Left renal cortex interstitium (tissue), 4 donors: ENCODE measurements at places on chromosomes 6 and 20.

- no peak for DNase-seq
Observed at GRCh38 chr20:51749674-51750036, 18.5 kb downstream of the ATP9A start.

DNA sequence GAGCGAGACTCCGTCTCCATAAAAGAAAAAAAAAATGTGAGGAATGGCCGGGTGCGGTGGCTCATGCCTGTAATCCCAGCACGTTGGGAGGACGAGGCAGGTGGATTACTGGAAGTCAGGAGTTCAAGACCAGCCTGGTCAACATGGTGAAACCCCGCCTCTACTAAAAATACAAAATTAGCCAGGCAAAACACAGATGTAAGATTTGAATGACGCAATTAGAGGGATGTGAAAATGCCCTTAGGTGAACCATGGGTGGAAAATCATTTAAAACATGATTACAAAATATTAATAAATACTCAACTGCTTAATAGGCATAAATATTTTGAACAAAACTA lies 20.9 kb downstream of the COL9A3 start:
- no peak for DNase-seq

- no peak for DNase-seq
Observed at GRCh38 chr20:57411406-57412283, 20.4 kb downstream of the RBM38 start.

GRCh38 chr20:36065427-36065998 lies 89.0 kb upstream of the EPB41L1 start:
- no peak for DNase-seq

DNA sequence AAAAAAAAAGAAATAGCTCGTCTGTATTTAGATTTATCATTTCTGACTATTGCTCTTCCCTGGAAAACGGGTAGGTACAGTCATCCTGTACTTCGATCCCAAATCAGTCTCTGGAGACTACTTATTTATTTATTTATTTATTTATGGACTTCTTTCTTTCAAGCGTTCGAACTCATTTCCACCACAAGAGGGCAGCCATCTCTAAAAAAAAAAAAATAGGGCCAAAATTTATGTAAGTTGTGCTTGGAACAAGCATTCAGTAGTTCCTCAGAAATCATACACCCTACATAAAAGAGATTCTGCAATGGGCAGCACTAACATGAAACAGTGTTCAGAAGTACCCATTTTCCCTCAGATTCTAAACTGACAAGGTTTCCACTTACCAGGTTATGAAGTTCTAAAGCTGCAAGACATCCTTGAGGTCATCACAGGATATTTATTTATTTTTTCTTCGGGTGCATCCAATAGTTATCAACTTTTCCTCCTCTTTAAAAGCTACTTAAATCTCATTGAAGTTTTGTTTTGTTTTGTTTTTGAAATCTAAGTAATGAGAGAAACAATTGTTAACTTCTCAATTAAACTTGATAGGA lies 1.9 kb upstream of the BMP2 start:
- DNase-seq: no peak

- DNase-seq: no peak
Observed at GRCh38 chr20:63473555-63474449, 1.3 kb upstream of the KCNQ2 start.

GRCh38 chr20:32655903-32656512 lies 17.7 kb downstream of the C20orf203 start:
- DNase-seq: no peak

GRCh38 chr20:3045042-3045815 lies 623 bp upstream of the MRPS26 start:
- no peak for DNase-seq

DNA sequence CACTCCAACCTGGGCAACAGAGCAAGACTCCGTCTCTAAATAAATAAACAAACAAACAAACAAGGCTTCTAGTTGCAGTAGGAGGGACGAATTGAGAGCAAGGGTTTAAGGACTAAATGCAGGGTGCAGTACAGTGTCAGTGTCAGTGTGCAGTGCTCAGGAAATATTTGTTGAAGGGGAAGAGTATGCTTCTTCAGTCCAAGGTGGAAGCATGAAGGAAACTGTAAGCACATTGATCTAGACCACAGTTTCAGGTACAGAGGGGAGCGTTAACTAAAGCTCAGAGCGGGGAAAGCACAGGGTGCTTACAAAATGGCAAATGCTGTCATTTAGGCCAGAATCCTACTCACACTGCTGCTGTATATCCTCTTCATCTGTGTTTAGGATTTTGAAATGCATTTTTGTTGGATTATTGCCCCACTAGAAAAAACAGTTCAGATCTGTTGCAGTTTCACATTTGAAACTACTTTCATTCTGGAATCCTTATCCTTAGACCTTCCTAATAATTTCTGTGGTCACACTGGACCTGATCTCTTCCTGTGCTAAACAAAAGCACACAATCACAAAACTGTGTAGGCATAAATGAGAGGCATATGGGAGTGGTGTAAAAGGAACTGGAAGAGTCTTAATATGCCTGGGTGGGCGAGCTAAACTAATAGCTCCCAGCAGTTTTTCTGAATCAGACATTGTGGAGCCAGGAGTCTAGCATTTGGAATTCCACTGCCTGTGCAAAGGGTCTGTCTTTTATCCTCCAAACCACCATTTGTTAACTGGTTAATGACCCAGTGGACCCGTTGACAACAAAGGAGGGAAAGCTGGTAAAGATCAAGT lies 41.4 kb downstream of the CBFA2T2 start:
- DNase-seq: peak; percentile 59

GRCh38 chr20:21020659-21021471 lies 85.3 kb downstream of the LINC00237 start:
- DNase-seq: no peak

GRCh38 chr6:144999127-144999526 lies 714.0 kb downstream of the UTRN start:
- no peak for DNase-seq

- DNase-seq: no peak
Observed at GRCh38 chr20:19277381-19277780, 64.9 kb downstream of the SLC24A3 start.

GRCh38 chr6:147821295-147821897 lies 312.9 kb downstream of the SAMD5 start:
- DNase-seq: no peak

DNA sequence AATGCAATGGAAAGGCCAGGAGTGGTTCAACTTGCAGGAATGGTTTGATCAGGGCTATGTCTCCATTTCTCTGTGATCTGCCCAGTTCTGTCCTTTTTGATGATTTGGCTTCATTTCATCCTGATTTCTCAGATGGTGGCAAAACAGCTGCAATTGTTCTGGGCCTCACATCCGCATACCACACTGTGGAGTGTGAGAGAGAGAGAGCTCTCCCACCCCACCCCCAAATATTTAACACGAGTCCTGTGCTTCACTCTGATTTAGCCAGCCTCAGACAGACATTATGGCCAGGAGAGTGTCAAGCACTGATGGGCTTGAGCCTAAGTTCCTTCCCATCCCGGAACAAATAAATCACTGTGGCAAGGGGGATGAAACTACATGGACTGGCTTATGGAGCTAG lies 284.6 kb downstream of the CDC5L start:
- no peak for DNase-seq

DNA sequence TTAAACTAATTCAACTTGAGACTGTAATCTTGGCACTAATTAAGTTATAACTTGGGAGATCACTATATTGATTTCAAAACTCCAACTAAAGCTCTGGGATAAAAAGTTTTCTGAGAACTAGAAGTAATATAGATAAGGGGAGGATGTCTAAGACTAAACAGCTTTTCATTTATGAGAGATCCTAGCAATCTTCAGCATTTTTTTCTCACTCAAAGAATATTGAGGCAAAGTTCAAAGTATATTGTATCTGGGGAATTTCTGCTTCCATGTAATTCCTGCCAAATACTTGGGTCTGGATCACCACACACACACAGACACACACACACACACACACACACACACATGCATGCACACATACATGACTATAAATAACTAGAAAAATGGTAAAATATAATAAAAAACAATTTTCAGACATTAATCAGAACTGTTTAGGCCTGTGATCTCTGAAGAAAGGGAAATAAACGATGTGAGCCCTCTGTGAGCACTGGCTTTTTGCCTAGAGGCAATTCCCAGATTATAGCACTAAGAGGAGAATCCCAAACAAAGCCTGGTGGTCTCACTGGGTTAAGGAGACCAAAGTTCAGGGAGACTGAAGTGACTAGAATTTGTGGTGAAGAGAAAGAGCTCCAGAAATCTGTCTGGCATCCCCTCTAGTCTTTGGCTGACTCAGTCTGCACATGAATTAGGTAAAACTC lies 92.8 kb downstream of the ADAT2 start:
- DNase-seq: no peak

GRCh38 chr20:59001068-59001448 lies 6.0 kb downstream of the CTSZ start:
- no peak for DNase-seq

GRCh38 chr6:109790131-109790530 lies 99.0 kb downstream of the FIG4 start:
- no peak for DNase-seq

- no peak for DNase-seq
Observed at GRCh38 chr6:168782187-168782751, 341.3 kb downstream of the SMOC2 start.

- no peak for DNase-seq
Observed at GRCh38 chr6:27143474-27144026, 104.0 kb upstream of the PRSS16 start.

- no peak for DNase-seq
Observed at GRCh38 chr20:51064137-51064536, 41.2 kb upstream of the KCNG1 start.

DNA sequence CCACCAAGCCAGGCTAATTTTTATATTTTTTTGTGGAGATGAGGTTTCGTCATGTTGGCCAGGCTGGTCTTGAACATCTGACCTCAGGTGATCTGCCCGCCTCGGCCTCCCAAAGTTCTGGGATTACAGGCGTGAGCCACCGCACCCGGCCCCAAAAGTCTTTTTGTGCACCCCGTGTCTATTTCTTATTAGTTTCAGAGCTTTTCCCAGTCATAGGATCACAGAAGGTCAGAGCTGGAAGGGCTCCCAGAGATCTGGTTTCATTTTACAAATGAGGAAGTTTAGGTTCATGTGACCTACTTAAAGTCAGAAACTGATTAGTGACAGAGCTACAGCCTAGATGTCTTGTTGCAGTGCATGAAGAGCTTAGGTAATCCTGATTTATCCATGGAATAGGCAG lies 1.6 kb upstream of the OGFRL1 start:
- no peak for DNase-seq

- no peak for DNase-seq
Observed at GRCh38 chr6:143264986-143265764, 185.3 kb downstream of the ADAT2 start.

DNA sequence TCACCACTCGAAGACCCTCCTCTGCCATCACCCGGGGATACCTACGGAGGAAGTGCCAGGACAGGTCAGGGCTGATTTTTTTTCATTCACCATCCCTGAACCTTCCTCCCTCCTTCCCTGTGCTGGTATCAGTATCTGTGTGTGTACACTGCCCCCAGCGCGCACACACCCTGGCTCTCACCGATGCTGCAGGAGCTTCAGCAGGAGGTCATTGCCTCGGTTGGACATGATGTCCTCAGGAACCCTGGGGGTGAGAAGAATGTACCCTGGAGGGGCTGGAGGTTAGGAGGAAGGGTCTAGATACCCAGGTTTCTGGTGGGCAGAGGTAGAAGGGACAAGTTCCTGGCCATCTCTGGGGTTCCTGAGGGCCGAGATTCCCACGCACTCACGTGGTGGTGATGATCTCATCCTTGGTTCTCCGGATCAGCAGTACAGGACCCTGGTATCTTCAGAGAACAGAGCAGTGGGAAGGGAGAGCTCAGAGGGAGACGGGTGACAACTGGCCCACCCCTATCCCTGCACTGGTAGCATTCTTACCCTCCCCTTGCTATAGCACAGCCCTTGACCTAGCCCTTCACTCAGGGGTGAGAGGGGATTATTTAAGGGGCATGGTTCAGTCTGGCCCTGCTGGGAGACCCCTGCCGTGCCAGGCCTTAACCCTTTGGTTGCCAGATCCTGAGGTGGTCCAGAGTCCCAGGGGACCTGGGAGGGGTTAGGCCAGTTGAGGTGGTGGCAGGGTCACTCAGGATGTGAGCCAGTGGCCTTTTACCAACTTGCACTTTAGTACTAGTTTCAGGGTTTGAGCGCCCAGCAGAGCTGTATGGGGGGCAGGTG lies 7.2 kb upstream of the LY6G5C start:
- DNase-seq: no peak

DNA sequence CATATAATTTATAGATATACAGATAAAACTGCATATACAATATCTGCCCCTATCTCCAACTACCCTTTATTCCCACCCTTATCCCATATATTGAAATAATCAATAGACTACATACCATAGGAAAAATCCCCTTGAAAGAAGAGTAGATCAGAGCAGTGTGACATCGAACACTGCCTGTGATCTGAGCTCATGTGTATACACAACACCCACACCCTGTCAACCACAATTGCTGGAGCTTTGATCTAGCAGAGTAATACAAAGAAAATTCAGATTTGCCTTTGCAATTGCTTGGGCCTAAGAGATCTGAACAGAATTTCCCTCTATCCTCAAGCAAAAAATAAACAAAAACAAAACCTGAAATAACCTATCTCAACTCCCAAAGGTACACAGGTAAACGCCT lies 119.3 kb downstream of the ASCC3 start:
- no peak for DNase-seq

DNA sequence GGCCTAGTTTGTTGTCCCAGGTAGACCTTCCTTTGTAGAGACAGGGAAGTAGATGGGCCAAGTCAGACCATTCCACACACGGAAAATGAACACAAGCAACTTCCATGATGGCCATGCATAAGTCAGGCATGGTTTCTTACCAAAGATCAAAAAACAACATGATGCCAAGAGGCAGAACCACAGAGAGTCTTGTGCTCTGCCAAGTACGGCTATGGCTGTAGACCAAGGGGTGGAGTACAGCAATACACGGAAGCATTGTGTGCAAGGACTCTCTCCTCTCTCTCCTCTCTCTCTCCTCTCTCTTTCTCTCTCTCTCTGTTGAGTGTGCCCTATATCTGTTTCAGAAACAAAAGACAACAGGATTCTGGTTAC lies 4.8 kb upstream of the DUSP22 start:
- DNase-seq: no peak

DNA sequence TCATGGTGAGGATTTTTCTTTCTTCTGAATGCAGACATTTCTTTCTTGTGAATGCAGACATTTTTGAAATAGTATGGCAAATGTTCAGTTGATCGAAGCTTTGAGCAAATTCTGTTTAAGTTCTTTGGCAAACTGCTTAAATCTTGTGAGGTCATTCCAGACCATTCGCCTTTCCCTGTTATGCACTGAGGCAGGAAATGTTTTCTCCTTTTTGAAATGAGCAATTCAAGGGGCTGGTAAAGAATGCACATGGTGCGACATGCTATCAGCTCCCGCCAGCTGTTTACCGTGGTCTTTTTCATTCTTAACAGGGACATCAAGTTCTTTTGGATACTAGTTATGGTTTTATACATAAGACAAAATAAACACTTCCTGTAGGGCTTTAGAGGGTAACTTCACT lies 112.0 kb upstream of the CCN2 start:
- no peak for DNase-seq

- DNase-seq: no peak
Observed at GRCh38 chr20:24402188-24402587, 67.2 kb upstream of the SYNDIG1 start.
